ENCODE measurements at places on chromosomes 13 and 19.

DNA sequence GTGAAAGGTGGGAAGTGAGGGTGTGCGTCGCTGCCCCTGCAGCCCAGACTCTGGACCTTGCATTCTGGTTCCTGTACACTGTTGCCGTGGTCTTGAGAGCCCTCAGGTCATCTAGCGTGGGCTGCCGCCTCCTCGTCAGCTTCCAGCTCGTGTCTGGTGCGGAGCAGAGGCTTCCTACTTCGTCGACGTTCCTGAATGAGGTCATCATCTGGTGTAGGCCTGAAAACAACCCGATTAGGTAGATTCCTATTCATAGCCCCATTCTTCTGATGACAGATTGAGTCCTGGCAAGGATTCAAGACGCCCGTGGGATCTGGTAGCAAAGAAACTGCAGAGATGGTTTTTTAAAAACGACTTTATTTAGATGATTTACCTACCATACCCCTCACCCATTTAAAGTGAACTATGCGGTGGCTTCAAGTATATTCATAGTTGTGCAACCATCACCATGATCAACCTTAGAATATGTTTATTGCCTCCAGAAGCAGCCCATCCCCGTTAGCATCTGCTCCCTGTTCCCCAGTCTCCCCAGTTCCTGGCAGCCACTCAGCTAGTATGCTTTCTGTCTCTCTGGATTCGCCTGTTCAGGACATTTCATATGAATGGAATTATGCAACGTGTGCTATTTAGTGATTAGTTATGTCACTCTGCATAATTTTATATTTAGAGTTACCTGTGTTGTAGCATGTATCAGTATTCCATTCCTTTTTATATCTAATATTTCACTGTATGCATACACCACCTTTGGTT lies 13.8 kb downstream of the NAXD start:
- no peak for DNase-seq

DNA sequence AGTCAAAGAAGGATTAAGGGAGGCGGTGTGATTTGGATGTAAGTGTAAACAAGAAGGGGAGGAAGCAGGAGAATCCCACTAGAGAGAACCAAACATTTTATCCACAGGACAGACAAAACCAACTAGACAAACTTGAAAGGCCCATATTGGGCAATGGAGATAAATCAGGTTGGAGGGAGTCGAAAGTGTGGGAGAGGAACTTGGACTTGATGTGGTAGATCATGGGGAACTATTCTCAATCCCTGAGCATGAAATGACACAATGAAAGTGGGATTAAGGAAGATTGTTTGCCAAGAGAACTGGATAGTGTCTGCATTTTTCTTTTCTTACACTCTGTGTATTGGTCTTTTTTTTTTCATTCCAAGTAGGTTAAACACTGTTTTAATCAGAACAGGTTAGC lies 17.9 kb downstream of the GPR183 start:
- DNase-seq, result no peak

- DNase-seq, result no peak
These were observed 36.6 kb downstream of the CCDC169 start for GRCh38 chr13:36261011-36261410.

GRCh38 chr13:53357582-53357981 lies 329.0 kb downstream of the OLFM4 start:
- no peak for DNase-seq

DNA sequence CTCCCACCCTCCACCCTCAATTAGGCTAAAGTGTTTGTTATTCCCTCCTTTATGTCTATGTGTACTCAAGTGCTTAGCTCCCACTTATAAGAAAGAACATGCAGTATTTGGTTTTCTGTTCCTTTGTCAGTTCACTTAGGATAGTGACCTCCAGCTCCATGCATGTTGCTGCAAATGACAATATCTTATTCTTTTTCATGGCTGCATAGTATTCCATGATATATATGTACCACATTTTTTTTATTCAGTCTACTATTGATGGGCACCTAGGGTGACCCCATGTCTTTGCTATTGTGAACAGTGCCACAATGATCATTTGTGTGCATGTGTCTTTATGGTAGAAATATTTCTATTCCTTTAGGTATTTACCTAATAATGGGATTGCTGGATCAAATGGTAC lies 114.3 kb downstream of the DLEU7 start:
- no peak for DNase-seq
